A549 (cell line): ENCODE measurements at places on chromosomes 2 and 18.

DNA sequence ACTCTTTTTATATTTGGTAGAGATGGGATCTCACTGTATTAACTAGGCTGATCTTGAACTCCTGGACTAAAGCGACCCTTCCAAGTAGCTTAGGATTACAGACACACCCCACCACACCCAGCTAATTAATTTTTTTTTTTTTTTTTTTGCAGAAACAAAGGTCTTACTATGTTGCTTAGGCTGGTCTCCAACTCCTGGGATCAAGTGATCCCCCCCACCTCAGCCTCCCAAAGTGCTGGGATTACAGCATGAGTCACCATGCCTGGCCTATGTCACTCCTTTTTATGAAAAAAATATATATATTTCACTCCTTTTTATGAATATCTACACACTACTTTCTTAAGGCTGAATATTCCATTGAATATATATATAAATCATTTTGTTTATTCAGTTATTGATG, 162.8 kb downstream of the MGAT5 start:
- no peak for DNase-seq

GRCh38 chr2:225735844-225736243, 336.3 kb downstream of the NYAP2 start:
- no peak for DNase-seq

DNA sequence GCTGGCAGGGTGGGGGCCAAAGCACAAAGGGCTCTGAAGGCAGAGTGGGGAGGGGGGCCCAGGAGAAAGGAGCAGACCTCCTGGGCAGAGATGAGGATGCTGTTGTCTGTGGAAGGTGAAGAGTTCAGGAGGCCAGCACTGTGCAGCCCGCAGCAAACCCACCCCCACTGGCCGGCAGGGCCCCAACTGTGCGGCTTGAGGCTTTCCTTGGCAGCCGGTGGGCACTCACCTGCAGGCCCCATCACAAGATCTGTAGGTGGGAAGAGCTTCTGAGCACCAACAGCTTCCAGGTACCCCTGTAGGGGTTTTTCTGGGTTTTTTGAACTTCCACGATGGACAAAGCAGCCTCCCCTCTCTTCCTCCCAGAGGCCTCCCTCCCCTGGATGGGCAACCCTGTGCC, 72.9 kb downstream of the NDUFA10 start:
- DNase-seq = no peak

GRCh38 chr18:45554389-45554737, 60.9 kb upstream of the SLC14A2 start:
- no peak for DNase-seq

DNA sequence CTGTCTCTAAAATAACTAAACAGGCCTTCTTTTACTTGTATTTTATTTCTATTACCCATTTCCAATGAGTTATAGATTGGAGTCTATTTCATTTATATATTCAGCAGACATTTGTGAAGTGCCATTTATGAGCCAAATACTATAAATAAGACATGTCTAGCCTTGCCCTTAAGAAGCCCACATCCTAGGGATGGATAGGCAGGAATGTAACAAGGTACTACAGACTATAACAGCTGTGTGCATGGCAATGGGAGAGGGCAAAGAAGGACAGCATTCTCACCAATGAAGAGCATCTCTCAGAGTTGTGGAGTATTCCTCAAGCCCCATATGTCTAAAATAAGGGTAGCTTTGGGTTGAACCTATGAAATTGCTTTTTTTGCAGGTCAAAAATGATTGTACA, 161.9 kb upstream of the RASGRP3 start:
- DNase-seq = no peak

GRCh38 chr2:136127356-136127755, 9.4 kb upstream of the CXCR4 start:
- no peak for DNase-seq

- DNase-seq = peak; percentile 3
These were observed 196.9 kb downstream of the INO80D start for GRCh38 chr2:205889114-205889513.

DNA sequence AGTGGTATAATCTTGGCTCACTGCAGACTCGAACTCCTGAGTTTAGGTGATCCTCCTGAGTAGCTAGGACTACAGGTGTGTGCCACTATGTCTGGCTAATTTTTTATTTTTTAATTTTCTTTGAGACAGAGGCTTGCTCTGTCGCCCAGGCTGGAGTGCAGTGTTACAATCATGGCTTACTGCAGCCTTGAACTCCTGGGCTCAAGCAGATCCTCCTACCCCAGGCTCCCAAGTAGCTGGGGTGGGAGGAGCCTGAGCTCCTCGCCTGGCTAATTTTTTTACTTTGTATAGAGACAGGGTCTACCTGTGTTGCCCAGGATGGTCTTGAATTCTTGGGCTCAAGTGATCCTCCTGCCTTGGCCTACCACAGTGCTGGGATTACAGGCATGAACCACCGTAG, 62.5 kb downstream of the BABAM2 start:
- no peak for DNase-seq

DNA sequence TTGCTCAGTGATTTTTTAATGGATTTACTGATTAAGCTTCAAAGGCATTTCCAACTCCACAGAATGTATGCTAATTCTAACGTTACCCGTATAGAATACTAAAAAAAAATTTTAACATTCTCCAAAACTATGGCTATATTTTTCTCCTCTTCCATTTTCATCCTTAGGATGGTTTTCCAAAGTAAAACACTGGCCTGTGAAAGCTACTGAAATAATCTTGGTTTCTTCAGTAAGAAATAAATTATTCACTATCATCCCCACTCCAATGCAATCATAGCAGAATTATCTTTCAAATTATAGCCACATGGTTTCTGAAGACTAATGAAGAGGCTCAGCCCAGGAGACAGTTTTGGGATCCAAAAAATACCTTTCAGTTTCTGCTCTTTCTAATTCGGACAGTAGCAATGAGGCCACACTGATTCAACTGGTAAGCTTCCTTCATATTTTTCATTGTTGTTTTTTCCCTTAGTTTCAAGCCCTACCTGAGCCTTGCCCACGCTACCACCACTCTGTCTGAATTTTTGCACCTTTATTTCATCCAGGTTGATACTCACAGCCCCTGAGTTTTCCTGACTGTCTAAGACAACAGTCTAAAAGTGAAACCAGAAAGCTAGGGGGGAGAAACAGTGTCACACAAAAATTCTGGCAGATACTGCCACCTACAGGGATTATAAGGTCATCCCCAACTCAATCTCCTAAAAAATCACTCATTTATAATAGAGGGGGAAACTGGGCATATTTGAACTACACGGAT, 887.9 kb downstream of the NRXN1 start:
- DNase-seq = peak; percentile 57

DNA sequence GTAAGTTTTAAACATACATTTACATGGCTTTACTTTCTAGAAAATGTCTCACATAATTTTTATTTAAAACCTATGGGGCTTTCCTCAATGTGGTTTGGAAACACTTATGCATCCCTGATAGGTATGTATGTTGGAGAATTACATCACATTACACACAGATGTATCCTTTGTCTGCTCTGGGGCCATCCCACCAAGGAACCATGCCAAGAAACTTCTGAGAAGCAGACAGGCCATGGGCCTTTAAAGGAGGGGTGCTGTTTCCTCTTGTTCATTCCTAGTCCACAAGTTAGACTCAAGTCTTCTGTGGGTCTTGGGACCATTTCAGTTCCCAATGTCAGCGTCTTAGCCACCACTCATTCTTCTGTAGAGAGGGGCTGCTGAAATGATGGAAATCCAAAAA, 162.0 kb upstream of the SETBP1 start:
- no peak for DNase-seq
